Spinal cord (tissue), 10 donors: ENCODE measurements at places on chromosomes 4 and X. TPM values are rescaled to one million over a fixed set of nuclear protein-coding genes. Genes with fewer than 3 reads are reported as not detected.

The MAGEE1 gene
- total RNA-seq = 23.6 TPM

The MAGEA10 gene
- total RNA-seq = not detected

The ADAM29 gene
- 5.8 TPM for total RNA-seq

The MSN gene
- total RNA-seq = 156 TPM

The ELF2 gene
- 71.0 TPM for total RNA-seq

The USP26 gene
- total RNA-seq = not detected

The RASGEF1B gene
- 78.6 TPM for total RNA-seq

The IL1RAPL1 gene
- 24.5 TPM for total RNA-seq

The DCAF8L2 gene
- not detected for total RNA-seq

The PLA2G12A gene
- total RNA-seq = 28.0 TPM

The CENPVL1 gene
- total RNA-seq = 0.83 TPM

The MAP7D2 gene
- 8.2 TPM for total RNA-seq

The CENPE gene
- total RNA-seq = 9.1 TPM

The RPA4 gene
- total RNA-seq = 0.88 TPM

The ZNF732 gene
- total RNA-seq = 2.5 TPM

The N4BP2 gene
- 25.6 TPM for total RNA-seq
